ENCODE measurements at places on chromosomes 16 and 17.

DNA sequence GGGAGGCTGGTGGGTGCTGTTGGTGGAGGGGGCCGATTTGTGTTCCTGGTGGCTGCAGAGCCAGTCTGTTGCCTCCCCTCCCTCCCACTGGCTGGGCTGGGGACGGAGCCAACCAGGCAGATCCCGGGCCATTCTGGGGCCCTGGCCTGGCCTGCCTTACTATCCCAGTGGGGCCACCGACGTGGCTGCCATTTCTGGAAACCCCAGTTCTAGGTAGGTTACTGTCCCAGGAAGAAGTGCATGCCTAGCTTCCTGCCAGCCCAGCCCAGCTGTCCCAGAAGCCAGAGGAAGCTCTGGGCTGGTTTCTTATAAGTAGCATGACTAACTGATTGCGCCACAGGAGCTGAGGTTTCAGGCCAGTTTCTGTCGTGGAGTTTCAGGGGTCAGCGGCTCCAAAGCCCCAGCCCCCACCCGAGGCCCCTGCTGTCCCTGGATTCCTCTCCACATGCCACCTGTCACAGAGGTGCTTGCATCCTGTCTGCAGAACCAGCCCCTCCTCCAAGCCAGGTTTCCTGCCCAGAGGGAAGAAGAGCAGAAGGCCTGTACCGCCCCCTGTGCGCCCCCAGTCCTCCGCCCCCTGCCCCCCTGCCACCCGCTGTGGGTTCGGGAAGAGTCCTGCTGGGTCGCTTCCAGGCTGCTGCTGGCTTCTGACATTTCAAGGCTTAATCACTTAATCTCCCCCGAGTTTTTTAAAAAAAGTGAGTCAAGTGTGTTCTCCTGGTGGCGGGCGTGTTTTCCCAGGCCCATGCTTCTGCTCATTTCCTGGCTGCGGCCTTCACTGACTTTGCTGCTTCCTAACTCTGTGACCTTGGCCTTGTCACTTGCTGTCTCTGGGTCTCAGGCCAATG is 13.2 kb downstream of the IL4R start:
- H3K27me3 ChIP-seq, result no peaks in the 10 kb centered on the region
- H3K4me1 ChIP-seq, result no peaks in the 10 kb centered on the region

- 0 out of 2 replicates have a peak, but pooled peaks cover 4% of the 10 kb centered on the region for H3K27me3 ChIP-seq
- DNase-seq, result peak; percentile 76
- H3K4me3 ChIP-seq, result peak within 1 kb of the TSS; percentile 72
- H3K27ac ChIP-seq, result no peak within 1 kb of the TSS
- 0 out of 2 replicates have a peak, but pooled peaks cover 10% of the 10 kb centered on the region for H3K4me1 ChIP-seq
Observed at GRCh38 chr17:41811549-41812380, at the start of gene P3H4. TSS of gene P3H4 (minus strand) at chr17:41811949. CDS start at chr17:41811915, 34 bp downstream.

DNA sequence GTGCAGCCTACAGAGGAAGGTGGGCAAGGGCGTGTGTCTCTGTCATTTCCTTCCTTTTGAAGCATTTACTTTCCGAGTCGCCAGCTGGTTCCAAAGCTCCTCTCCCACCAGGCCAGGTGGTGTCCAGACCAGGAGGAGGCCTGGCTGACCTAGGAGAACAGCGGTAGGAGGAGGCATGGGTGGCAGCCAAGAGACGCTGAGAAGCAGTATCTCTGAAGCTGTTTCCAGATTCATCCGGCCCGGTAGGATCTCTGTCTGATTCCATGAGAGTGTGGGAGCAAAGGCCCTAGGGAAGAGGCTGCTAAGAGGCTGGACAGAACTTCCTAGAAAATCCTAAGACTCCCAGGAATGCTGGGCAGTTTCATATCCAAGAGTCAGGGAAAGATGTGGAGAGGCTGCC is 20.3 kb downstream of the MEOX1 start:
- H3K27ac ChIP-seq, result no peak overlapping the region
- H3K27me3 ChIP-seq, result peaks cover 95% of the 10 kb centered on the region
- no peak for DNase-seq
- no peak overlapping the region for H3K4me3 ChIP-seq
- H3K4me1 ChIP-seq, result no peaks in the 10 kb centered on the region
- H3K36me3 ChIP-seq, result no peaks in the 10 kb centered on the region

DNA sequence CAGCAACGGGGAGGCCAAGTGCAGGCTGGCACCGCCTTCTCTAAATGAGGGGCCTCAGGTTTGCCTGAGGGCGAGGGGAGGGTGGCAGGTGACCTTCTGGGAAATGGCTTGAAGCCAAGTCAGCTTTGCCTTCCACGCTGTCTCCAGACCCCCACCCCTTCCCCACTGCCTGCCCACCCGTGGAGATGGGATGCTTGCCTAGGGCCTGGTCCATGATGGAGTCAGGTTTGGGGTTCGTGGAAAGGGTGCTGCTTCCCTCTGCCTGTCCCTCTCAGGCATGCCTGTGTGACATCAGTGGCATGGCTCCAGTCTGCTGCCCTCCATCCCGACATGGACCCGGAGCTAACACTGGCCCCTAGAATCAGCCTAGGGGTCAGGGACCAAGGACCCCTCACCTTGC is 18.5 kb downstream of the NGFR start:
- peaks cover 11% of the 10 kb centered on the region for H3K4me1 ChIP-seq
- H3K27me3 ChIP-seq, result peaks cover 71% of the 10 kb centered on the region
- DNase-seq, result no peak

DNA sequence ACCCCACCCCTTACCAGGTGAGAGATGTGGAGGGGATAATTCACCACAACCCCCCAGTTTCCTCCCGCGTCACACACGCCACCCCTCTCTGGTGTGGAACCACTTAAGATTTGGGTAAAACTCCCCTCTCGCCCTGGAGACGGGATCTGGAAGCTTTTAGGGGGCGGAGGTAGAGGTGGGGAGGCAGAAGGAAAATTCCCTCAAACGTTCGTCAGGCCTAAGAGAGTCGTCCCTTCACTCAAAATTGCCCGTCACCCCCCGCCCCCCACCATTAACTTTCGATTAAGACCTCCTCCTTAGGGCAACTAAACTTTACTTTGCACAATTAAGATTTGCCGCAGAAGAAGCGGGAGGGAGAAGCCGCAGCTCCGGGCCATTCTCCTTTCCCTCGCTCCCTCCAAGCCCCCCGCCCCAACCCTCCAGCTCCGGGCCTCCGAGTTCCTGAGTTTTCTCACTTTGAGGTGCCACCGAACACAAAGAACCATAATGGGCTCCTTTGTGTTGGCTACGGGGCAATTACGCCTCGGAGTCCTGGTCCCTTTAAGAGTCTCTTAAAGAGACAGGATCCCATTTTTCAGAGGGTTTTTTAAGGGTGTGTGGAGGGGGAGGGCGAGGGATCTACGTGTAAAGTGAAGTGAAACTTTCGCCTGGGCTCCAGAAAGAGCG is 985 bp upstream of the FZD2 start:
- H3K4me1 ChIP-seq, result no peaks in the 10 kb centered on the region
- peak; percentile 56 for DNase-seq
- H3K27ac ChIP-seq, result peak overlapping the region; percentile 23
- H3K27me3 ChIP-seq, result peaks cover 35% of the 10 kb centered on the region
- peak overlapping the region; percentile 67 for H3K4me3 ChIP-seq

GRCh38 chr17:77474292-77474988 is 333.7 kb downstream of the SEC14L1 start:
- H3K4me3 ChIP-seq, result no peak overlapping the region
- H3K27me3 ChIP-seq, result no peaks in the 10 kb centered on the region
- H3K36me3 ChIP-seq, result no peaks in the 10 kb centered on the region

- 0 out of 2 replicates have a peak, but pooled peaks cover 2% of the 10 kb centered on the region for H3K36me3 ChIP-seq
- DNase-seq, result no peak
- H3K4me1 ChIP-seq, result peaks cover 12% of the 10 kb centered on the region
Observed at GRCh38 chr16:29993903-29994599, 1.4 kb downstream of the HIRIP3 start.

- H3K4me3 ChIP-seq, result no peak overlapping the region
- no peaks in the 10 kb centered on the region for H3K4me1 ChIP-seq
- no peak overlapping the region for H3K27ac ChIP-seq
- DNase-seq, result peak; percentile 30
Observed at GRCh38 chr17:42221886-42222745, 27.8 kb upstream of the GHDC start.

GRCh38 chr16:1316033-1316405 is 6.6 kb downstream of the UBE2I start:
- peaks cover 9% of the 10 kb centered on the region for H3K4me1 ChIP-seq
- no peaks in the 10 kb centered on the region for H3K27me3 ChIP-seq
- DNase-seq, result no peak
- no peak overlapping the region for H3K27ac ChIP-seq
- H3K36me3 ChIP-seq, result peaks cover 15% of the 10 kb centered on the region

DNA sequence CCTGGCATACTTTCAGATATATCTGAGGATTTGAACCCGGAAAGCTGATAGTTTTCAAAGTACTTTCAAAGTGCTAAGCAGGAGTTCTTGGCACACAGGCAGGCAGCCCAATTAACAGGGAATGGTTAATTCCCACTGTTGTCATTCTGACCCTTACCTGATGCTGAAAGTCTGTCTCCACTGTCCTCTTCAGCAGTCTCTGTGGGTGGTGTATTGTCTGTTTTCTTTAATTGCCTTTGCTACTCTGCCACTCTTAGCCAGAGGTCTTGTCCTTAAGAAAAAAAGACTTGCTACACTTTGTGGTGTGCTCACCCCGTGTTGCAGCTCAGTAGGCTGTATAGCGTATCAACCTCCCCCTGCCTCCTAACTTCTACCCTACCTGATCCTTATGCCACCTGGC is 63.2 kb upstream of the SLC12A3 start:
- H3K4me1 ChIP-seq, result no peaks in the 10 kb centered on the region
- H3K27me3 ChIP-seq, result no peaks in the 10 kb centered on the region
- no peak overlapping the region for H3K4me3 ChIP-seq
- no peaks in the 10 kb centered on the region for H3K36me3 ChIP-seq

DNA sequence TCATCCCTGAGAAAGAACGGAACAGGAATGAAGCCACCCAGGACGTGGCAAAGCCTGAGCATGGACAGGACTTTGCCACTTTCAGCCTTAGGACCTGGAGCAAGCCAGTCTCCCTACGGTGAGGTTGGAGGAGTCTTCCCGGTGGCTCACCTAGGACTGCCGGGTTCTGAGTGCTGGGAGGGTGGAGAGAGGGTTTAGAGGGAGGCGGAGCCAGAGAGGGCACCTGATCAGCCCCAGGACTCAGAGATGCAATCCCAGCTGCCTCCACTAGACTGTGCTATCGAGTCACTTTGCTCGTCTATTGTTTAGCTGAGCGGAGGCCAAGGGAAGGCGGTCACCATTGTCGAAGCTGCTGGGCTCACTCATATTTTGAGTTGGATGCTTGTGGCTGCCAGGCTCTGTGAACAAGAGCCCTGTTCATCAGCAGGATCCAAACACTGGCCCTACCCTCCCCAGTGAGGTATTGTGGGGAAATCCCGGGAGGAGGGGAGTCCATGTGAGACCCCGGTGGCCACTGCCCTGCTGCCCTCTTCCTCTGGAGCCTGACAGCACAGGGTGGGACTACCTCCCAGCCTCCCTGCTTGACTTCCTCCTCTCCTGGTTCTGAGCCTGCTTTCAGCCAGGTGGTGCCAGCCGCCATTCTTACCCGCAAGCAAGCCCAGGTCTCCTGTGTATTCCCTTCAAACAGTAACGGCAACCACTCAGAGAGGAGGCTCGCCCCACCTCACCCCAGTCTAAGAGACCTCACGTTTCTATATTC is 7.0 kb downstream of the KRT14 start:
- peak overlapping the region; percentile 60 for H3K4me3 ChIP-seq
- no peak overlapping the region for H3K27ac ChIP-seq
- DNase-seq, result peak; percentile 89
- H3K36me3 ChIP-seq, result no peaks in the 10 kb centered on the region
- H3K27me3 ChIP-seq, result peaks cover 9% of the 10 kb centered on the region

GRCh38 chr16:22220069-22220440 is 14.0 kb downstream of the EEF2K start:
- DNase-seq, result no peak
- H3K27me3 ChIP-seq, result no peaks in the 10 kb centered on the region
- H3K27ac ChIP-seq, result no peak overlapping the region
- no peaks in the 10 kb centered on the region for H3K36me3 ChIP-seq

GRCh38 chr17:1298606-1299005 is 19.1 kb downstream of the TRARG1 start:
- H3K36me3 ChIP-seq, result no peaks in the 10 kb centered on the region
- H3K4me1 ChIP-seq, result no peaks in the 10 kb centered on the region
- no peak overlapping the region for H3K4me3 ChIP-seq
- H3K27ac ChIP-seq, result no peak overlapping the region

- no peaks in the 10 kb centered on the region for H3K36me3 ChIP-seq
- DNase-seq, result peak; percentile 41
- H3K4me1 ChIP-seq, result 0 out of 2 replicates have a peak, but pooled peaks cover 2% of the 10 kb centered on the region
- peaks cover 97% of the 10 kb centered on the region for H3K27me3 ChIP-seq
- no peak within 1 kb of the TSS for H3K27ac ChIP-seq
Observed at GRCh38 chr17:48728232-48729231, at the start of gene HOXB13. TSS of gene HOXB13 (minus strand) at chr17:48728750. CDS start at chr17:48728593, 157 bp downstream.

DNA sequence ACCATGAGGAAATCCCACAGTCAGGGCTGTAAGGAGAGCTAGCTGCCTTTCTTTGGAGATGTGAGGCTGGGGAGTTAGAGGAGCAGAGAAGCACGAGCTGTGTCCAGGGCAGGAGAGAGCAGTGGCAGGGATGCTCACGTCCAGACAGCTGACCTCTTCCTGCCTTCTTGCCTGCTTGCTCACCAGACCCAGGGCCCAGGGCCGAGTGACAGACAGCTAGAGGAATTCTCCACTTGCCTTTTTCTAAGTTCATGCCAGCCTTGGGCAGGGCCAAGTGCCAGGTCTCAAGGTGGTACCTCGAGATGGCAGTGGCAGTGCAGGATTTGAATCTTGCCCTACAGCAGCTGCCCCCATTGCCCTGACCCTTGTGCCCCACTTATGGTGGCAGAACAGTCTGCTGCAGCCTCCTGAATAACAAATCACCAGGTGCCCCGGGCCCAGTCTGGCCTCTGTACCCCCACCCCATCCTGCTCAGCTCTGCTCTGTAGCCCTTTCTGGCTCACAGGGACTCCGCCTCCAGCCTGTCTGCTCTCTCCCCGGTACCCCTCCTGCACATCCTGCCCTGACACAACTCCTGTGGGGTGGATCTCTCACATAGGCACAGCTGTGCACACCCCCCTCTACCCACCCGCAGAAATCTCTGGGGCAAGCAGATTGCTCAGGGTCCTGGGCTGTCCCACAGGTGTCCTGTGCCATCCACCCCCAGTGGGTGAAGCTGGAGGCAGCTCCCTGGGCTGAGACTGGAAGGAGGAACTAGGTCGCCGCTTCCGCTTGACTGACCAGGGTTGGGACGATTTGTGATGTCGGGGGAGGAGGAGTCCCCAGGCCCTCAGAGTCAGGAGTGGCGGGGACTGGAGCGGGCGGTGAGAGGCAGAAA is 25.9 kb downstream of the GRIN2C start:
- no peaks in the 10 kb centered on the region for H3K27me3 ChIP-seq
- no peaks in the 10 kb centered on the region for H3K36me3 ChIP-seq
- no peak overlapping the region for H3K27ac ChIP-seq
- no peak overlapping the region for H3K4me3 ChIP-seq

- no peak overlapping the region for H3K4me3 ChIP-seq
- no peak for DNase-seq
- no peaks in the 10 kb centered on the region for H3K36me3 ChIP-seq
- peaks cover 17% of the 10 kb centered on the region for H3K4me1 ChIP-seq
Observed at GRCh38 chr17:34634551-34635160, 55.3 kb downstream of the TMEM132E start.

DNA sequence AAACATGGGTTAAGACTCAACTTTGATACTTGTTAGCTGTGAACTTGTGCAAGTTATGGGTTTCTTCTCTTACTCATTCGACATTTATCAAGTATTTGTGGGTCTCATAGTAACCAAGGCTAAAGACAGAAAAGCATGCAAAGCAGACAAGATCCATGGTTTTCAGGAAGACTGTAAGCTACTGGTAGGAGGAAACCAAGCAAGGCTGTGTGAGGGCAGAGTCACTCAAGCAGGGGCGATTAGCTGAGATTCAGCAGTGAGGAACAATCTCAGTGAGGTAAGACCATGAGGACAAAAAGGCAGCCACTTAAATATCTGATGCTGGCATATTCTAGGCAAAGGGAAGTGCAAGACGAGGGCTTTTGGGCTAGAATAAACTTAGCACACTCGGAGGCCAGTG is 29.5 kb downstream of the MBTD1 start:
- no peaks in the 10 kb centered on the region for H3K27me3 ChIP-seq
- no peaks in the 10 kb centered on the region for H3K4me1 ChIP-seq
- H3K4me3 ChIP-seq, result no peak overlapping the region
- no peaks in the 10 kb centered on the region for H3K36me3 ChIP-seq
- no peak overlapping the region for H3K27ac ChIP-seq
